ENCODE measurements at places on chromosomes 16 and 17.

GRCh38 chr16:27749547-27749875, 199.6 kb downstream of the KATNIP start:
- no peak for DNase-seq

DNA sequence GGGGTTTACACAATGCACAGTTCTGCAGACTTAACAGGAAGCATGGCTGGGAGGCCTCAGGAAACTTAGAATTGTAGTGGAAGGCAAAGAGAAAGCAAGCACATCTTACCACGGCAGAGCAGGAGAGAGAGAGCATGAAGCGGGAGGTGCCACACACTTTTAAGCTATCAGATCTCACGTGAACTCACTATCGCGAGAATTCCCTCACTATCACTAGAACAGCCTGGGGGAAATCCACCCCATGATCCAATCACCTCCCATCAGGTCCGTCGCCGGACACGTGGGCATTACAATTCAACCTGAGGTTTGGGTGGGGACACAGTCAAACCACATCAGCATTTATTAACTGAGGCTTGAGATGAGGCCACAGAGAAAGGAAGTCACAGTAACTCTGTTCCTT, 326.7 kb downstream of the C16orf95 start:
- no peak for DNase-seq

DNA sequence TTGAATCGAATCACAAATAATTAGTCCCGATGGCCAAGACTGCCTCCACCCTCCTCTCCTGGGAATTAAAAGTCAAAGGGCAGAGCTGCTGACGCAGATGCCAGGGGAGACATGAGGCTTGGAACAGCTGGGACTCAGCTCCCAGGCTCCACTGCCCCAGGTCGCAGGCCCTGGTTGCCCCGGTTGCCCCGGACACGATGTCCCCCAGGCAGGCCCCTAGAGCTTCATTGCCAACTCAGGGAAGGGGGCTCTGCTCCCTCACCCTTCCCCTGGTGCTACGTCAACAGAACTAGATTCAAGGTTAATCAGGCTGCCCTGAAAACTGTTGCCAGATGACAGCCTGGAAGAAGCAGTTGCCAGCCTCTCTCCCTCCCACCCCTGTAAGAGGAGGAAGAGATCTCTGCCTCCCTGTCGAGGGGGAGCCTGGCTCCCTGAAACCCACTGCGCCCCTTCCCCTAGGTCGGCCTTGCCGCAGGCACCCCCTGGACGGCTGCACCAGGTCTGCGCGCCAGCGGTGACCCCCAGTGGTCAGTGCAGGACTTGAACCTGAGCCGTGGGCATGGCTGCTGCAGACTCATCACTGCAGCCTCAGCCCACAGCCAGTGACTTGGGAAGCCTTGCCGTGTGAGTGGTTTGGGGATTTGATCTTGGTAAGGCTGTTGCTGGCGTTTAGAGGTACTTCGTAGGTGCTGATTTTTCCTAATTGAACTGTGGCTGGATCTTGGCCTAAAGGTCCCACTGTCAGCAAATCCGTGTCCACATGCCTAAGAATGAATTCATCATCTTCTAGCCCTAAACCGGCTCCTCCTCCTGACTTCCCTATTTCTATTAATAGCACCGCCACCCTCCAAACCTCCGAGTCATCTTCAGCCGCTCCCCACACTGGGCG, 84.1 kb upstream of the TOB1 start:
- DNase-seq: no peak

DNA sequence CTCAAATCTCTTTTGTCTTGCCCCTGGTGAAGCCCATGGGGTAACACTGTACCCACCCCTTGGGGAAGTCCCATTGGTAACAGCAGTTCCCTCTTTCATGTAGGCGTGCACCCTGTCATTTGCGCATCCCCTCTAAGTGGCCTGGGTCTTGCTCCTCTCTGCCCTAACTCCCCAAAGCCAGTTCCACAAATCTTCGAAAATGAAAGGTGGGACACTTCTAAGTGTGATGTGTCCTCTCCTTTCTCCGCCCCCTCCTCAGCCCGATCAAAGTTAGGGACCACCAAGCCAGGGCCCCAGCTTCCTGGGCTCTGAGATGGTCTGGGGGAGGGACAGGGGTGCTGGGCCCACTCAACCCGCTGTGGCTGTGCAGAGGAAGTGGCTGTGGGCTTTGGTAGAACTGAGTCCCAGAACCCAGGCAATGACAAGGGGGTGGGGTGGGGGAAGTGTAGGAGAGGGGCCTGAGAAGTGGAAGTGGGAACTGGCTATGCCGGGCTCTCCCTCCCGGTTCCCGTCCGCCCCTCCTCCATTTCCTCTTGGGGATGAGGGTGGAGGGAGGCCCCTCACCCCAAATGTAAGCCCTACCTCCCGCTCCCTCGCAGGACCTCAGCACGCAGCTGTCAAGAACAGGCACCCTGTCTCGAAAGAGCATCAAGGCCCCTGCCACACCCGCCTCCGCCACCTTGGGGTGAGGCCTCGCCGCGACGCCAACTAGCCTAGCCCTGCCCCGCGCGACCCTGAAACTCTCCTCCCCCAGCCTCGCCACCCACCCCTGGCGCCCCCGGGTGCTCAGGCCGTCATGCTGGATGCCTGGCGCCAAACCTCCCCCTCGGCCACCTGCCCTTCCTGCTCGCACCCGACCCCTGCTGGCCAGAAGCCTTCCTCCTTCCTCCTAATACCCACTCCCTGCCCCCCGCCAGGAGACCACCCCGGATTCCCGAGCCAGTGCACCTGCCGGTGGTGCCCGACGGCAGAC, 8.7 kb downstream of the ABI3 start:
- DNase-seq: no peak

DNA sequence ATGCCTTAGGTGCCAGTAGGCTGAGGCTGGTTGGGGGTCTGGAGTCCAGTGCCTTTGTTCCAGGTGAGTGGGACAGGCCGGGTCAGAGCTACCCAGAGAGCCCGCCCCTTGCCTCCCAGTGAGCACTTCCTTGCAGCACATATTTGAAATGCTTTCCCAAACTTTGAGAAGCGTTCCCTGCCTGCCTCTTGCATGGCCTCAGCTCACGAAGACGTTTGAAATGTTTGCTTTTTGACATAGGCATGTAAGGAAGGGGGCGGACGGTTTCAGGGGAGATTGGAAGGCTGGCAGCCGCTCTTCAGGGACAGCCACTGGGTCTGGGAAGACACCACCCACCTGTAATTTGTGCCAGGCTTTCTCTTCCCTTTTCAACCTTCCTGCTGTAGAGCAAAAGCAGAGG, 5.1 kb upstream of the FOXL1 start:
- DNase-seq: no peak

GRCh38 chr17:42784409-42784808, 4.0 kb downstream of the WNK4 start:
- DNase-seq: no peak

- DNase-seq: no peak
Measured at GRCh38 chr16:9408297-9408878, 316.9 kb downstream of the HAPSTR1 start.

- no peak for DNase-seq
Measured at GRCh38 chr17:4591529-4591928, 7.2 kb downstream of the SMTNL2 start.

DNA sequence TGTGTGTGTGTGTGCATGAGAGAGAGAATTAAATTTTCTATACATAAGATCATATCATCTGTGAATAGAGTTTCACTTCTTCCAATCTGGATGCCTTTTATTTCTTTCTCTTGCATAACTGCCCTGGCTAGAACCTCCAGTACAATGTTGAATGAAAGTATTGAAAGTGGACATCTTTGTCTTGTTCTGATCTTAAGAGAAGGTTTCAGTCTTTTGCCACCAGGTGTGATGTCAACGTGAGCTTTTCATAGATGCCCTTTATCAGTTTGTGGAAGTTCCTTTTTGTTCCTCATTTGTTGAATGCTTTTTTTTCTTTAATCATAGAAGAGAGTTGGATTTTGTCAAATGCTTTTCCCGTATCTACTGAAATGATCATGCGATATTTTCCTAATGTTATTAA, 63.3 kb downstream of the RNF213 start:
- no peak for DNase-seq

DNA sequence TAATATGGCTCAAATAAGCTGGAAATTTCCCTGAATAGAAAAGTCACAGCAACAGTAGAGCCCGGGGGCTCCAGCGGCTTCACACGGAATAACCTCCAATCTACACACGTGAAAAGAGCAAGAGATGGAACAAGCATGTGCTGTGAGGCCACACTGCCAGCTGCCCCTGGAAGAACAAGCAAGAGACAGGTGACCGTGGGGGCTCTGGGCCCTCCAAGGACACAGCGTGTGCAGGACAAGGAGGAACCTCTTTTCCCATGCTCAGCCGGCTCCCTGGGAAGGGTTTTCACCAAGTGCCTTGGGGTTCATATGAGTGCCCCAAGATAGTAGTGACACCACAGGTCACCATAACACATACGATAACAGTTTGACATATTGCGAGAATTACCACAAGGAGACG, 110.2 kb upstream of the ZNF750 start:
- DNase-seq: no peak

DNA sequence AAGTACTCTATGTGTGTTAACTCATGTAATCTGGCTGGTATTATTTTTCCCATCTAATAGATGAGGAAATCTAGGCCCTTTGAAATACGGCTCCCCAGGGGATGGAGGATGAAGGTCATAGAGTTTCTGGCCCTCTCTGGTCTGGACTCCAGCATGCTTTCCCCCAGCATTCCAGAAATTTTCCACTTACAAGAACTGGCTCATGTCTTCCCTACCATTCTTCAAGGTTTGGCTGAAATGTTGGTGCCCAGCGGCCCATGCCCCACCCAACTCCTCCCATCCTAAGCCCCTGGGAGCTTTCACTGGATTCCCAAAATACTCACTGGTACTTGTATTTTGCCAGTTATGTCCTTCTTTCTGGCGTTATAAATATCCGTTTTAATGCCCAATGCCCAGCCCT, 237.5 kb upstream of the NLRP1 start:
- DNase-seq: no peak

DNA sequence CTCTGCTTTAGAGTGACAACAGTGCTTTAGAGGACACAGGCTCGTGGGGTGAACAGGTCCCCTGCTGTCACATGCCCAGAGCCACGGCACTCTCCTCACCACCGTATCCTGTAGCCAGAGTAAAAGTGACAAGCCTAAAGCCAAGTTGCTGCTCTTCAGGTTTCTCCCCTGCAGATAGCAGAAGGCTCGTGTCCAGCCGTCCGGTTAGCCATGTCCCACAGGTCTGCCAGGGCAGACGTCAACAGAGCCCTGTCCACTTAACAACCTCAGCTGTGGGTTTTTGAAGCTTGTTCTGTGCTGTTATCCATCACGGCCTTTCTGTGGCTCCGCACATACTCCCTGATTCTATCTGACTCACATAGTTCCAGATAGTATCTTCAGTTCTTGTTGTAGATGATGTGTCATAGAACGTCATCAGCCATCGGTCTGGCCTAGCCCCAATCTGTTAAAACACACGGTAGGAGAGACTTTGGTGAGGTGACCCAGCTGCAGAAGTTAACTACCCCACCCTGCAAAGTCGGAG, 100.7 kb downstream of the SOCS1 start:
- DNase-seq: no peak

DNA sequence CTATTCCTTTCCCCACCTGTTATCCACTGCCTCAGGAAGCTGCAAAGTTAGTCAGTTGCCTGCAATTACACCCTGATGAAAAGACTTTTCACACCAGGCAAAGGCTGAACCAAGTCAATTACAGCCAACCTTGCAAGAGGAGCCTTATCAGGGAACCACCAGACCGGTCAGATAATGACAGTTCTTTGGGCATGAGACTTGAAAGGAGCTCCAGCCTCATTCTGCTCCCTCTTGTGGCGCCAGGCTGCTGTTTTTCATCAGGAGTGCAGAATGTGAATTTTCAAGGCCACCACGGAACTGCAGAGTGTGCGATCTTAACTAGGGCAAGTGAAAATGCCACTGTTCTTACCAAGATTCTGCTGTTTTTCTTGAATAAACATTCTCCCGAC, 22.5 kb downstream of the DNAI2 start:
- no peak for DNase-seq

DNA sequence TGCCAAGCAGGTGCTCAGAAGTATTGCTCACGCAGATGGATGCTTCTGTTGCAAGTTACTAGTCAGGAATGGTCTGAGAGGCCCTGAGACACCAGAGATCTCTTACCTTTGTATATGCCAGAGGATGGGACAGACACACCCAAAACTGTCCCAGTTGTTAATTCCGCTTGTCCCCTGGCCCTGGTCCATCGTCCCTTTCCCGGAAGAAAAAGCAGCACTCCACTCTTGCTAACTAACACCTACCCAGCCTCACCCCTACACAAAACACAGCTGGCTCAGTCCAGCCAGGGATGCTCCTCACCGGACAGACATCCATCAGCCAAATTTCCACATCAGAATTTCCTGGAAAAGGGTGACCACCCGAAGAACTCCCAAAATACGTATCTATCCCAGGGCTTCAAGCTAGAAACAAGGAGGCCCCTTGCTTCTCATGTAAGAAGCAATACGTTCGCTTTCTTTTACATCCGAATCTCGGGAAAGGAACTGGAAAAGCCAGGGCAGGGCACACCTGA, 2.0 kb downstream of the GAS7 start:
- no peak for DNase-seq

- no peak for DNase-seq
Measured at GRCh38 chr17:10031606-10032005, 126.5 kb upstream of the RCVRN start.

GRCh38 chr17:79609049-79609589, 1.7 kb downstream of the RBFOX3 start:
- DNase-seq: no peak
